ENCODE measurements at places on chromosomes 12 and 14.

GRCh38 chr14:60093606-60094005 lies 1.9 kb downstream of the PCNX4 start:
- DNase-seq, result no peak

DNA sequence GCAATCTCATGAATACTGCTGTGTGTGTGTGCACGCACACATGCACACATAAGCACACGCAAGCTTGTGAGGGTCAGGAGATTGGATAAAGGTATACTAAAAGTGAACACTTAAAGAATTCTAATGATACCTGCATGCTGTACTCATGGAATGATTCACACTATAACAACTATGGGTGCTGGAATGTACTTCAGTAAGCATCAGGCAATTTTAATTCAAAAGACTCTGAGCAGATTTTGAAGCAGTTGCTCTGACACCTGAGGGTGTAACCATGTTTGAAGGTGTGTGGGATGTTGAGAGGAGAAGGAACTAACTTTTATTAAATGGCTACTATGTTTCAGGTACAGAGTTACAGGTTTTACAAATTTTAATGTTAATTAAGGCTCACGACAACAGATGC lies 61.6 kb downstream of the GARIN6 start:
- DNase-seq, result no peak

DNA sequence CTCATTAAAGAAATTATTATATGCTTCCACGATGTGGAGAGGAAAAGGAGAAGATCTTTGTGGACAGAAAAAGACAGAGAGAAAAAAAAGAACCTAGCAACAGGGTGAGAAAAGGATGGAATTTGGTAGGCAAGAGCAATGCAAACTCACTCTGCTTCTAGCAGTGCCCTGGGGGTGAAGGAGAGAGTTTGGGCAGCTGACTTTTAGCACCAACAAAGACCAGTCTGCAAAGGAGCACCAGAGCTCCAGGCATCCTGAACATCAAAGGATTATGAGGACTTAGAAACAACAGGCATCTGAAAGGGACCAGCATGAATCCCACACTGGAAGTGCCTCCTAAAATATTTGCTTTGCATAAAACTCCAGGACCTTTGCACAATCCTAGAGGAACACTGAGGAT lies 32.8 kb upstream of the RERG start:
- no peak for DNase-seq

DNA sequence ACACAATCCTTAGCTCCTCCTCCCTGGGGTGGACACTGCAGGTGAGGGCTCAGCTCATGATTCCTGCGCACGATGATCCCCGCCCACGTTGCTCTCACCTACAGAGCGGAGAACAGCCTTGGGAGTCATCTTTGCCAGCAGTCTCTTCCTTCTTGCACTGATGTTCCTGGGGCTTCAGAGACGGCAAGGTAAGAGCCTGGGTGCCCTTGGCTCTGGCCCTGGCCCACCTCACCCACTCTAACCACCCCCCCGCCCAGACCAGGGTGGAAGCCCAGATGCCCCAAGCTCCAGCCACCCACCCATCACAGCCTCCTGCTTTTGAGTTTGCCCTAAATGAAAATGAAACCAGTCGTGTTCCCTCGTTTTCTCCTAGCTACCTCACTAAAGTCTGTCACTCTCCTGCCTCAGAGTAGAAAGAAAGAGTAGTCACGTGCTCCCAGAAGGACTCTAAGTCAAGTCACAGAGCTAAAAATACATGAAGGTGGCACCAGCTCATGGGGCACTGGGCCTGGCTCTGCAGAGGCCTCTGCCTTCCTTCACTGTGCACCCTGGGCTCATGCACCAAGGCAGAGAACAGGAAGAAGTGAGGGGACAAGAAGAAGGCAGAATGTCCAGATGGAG lies 9.0 kb downstream of the TAPBPL start:
- DNase-seq, result no peak

DNA sequence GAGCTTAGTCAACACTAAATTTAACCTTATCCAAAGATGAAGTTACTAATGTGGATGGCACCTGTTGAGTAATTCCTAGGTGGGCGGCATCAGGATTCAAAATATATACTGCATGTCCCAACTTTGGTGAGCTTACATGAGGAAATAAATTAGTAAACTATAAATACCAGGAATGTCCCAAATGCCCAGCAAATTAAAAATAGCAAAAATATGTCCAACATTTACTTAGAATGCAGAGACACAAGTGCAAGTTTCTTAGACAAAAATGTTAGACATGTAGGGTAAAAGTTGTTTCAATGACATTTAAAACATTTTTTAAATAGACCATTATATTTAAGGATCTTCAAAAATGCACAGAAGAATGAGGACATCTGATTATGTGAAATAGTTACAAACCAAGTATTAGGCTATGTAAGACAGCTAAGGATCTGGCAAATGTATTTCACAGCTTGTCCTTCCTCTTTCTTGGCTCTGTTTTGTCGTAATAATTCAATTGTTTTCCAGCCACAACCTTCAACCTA lies 115.9 kb downstream of the NAV3 start:
- no peak for DNase-seq

GRCh38 chr12:96521895-96522682 lies 32.7 kb downstream of the CFAP54 start:
- no peak for DNase-seq

DNA sequence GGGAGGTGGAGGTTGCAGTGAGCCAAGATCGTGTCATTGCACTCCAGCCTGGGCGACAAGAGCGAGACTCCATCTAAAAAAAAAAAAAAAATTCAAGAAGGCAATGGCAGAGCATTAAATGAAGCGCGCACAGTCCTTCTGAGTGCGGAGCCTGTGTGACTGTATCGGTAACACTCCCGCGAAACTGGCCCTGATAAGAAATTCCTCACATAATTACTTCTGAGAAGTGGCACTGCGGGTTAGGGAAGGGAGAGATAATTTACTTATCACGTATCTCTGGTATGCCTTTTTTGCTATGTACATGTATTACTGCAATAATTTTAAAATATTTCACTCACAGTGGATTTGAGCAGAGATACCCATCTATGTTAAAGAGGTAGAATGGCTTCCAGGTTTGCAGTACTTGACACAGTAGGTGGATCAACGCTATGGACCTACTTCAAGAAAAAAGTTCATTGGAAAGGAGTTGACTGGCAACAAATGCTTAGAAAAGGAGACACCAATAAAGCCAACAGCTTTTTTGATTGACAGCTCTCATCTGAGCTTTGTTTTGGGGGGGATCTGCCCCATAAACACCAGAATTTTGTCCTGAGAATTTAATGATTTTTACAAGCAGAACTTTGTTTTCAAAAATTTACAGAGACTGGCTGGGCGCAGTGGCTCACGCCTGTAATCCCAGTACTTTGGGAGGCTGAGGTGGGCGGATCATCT lies 29.2 kb upstream of the SPTLC2 start:
- DNase-seq, result no peak

DNA sequence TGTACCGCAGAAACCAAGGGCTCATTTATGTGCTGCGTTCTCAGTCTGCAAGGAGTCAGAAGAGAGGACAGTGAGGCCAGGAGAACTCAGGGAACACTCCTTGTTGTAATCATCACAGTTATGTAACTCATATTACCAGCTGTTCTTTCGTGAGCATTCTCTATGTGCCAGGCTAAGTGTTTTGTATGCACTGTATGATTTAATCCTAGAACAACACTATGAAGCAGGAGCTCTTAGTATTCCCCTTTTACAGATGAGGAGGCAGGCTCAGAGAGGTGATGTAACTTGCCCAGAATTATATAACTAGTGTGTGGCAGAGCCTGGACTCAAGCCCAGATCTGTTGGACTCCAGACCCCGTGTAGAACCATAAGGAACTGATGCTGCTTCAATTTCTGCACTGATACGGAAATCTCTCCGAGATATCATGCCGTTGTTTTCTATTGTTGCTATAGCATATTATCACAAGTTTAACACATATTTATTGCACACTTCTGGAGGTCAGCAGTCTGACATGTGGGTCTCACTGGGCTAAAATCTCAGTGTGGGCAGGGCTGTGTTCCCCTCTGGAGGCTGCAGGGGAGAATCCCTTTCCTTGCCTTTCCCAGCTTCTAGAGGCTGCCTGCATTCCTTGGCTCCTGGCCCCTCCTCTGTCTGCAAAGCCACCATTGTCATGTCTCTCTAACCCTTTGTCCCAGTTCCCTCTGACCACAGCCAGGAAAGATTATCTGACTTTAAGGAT lies 16.3 kb upstream of the CD9 start:
- DNase-seq, result no peak

DNA sequence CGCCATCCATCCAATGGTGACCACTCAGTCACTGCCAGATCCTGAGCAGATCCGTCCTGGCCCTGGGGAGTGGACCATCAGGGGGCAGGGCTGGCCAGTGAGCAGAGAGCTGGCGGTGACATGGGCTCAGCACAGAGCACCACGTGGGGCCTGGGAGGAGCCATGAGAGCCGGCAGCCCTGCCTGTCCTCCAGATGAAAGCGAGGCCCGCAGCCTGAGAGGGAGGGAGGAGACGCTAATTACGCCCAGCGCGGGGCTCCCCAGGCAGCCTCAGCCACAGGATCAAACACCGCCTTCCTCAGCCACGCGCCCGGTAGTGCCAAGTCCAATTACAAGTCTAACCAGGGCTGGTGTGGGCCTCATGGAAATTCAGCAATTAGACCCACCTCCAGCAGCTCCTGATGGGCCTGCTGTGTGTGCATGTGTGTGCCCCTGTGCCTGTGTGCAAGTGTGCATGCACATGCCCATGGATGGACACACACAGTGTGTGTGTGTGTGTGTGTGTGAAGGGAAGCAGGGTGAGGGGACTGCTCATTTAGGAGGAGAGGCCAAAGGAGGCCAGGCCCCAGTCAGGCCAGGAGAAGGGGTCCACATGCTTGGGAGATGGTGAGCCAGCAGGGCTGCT lies 68.0 kb downstream of the KIF26A start:
- peak; percentile 57 for DNase-seq

DNA sequence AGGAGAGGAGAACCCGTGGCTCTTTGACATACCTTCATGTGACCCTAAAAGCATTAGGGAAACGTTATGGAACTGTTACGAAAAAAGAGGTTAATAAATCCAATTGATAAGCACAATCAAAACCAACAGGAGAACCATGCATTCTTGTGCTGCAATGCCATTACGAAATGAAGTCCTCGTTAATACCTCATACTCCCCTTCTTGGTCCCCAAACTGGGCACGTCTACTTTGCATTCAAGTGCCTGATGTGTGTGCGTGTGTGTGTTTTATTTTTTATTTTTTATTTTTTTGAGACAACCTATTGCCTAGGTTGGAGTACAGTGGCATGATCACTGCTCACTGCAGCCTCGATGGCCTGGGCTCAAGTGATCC lies 150.0 kb downstream of the ETV6 start:
- DNase-seq, result no peak

DNA sequence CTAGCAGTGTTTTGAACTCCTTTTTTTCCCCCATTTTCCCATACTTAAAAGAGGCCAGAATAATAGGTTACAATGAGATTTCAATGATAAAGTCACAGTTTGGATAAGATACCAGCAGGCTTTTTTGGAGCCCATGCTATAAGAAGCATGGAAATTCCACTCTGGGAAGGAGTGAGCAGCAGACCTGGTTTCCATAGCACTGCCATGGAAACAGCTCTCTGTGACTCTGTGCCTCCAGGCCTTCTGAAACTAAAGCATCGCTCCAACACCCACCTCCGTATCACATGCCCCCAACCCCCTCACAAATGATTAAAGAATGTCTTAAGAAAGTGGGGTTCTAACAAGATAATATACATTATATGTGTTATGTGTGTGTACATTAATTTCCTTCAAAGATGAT lies 165.0 kb downstream of the GRIN2B start:
- DNase-seq, result peak; percentile 17

- no peak for DNase-seq
These were observed 96.4 kb upstream of the DCD start for GRCh38 chr12:54744590-54744989.

- no peak for DNase-seq
These were observed 68.9 kb downstream of the SPPL3 start for GRCh38 chr12:120835304-120835612.

- DNase-seq, result peak; percentile 32
These were observed 122.4 kb downstream of the DACT1 start for GRCh38 chr14:58760121-58760520.

GRCh38 chr14:21233457-21234076 lies 35.7 kb downstream of the HNRNPC start:
- no peak for DNase-seq

DNA sequence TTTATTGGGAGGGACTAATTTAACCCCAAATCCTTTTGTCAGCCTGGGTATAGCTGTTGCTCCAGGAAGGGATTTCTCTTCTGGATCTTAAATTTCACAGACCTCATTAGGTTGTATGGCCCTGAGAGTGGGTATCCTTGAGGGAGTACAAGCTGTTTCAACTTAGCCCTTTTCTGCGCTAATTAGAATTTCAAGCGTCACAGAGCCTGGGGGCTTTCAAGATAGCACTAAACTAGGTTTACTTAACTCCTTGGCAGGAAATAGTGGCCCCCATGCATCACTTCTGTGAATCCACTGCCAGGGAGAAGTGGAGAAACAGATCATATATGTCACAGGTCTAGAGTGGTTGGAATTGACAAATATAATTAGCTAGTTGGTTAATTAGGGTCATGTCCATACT lies 5.9 kb upstream of the PDE1B start:
- DNase-seq, result no peak

GRCh38 chr12:121124402-121125109 lies 8.1 kb upstream of the P2RX7 start:
- no peak for DNase-seq

GRCh38 chr12:12540261-12541013 lies 22.2 kb downstream of the DUSP16 start:
- no peak for DNase-seq

DNA sequence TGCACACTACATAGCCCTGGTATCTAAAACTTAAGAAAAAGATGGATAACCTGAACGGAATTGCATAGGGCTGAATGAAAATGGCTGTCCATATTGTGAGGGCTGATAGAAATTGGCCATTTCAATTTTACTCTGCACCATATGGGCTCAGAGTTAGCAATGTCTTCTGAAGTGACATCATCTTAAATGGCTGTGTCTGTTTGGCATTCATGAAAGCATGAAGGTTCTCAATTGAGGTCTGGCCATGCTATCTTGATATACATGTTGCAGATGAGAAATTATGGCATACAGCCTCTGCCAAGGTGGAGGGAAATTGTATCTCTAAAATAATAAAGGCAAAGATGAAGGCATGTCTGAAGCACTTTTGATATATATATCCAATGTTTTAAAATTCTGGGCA lies 226.0 kb upstream of the PDE3A start:
- no peak for DNase-seq

DNA sequence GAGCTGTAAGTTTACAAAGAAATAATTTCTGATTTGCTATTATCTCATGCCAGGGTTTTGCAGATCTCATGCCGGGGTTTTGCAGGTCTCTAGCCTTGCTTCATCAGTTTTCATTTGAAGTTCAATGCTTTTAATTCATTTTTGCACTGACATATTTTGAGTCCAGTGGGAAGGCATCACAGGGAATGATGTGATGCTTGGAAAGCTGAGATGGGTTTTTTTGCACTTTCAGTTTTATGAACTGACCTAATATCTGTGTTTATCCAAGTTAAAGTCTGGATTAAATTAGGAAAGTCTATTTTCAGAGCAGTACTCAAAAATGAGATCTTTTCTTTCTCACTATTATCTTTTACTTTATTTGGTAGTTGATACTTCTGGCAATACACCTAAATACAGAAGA lies 23.6 kb upstream of the REP15 start:
- no peak for DNase-seq

- DNase-seq, result no peak
These were observed 41.9 kb downstream of the TTC7B start for GRCh38 chr14:90774316-90774715.
